ENCODE measurements at places on chromosomes 5 and 9. TPM values are rescaled to one million over a fixed set of nuclear protein-coding genes. Genes with fewer than 3 reads are reported as not detected.

GRCh38 chr9:77497322-77498198 lies 150.6 kb downstream of the GNA14 start:
- H3K27ac ChIP-seq = no peak overlapping the region
- no peak for DNase-seq
- peaks cover 12% of the 10 kb centered on the region for H3K27me3 ChIP-seq
- no peaks in the 10 kb centered on the region for H3K4me1 ChIP-seq
- H3K36me3 ChIP-seq = no peaks in the 10 kb centered on the region

- peaks cover 4% of the 10 kb centered on the region for H3K36me3 ChIP-seq
- H3K4me3 ChIP-seq = no peak overlapping the region
- DNase-seq = no peak
- peaks cover 12% of the 10 kb centered on the region for H3K4me1 ChIP-seq
- no peaks in the 10 kb centered on the region for H3K27me3 ChIP-seq
- no peak overlapping the region for H3K27ac ChIP-seq
Measured at GRCh38 chr5:75040973-75041372, 11.4 kb downstream of the GCNT4 start.

Gene ZNF300
- total RNA-seq = 2.2 TPM

Gene PRDM9
- total RNA-seq = not detected

Gene RAI14
- total RNA-seq = 3.1 TPM

Gene CHSY3
- not detected for total RNA-seq

Gene SEMA6A
- not detected for total RNA-seq

Gene NPDC1
- 139 TPM for total RNA-seq

Gene IFNB1
- total RNA-seq = not detected

DNA sequence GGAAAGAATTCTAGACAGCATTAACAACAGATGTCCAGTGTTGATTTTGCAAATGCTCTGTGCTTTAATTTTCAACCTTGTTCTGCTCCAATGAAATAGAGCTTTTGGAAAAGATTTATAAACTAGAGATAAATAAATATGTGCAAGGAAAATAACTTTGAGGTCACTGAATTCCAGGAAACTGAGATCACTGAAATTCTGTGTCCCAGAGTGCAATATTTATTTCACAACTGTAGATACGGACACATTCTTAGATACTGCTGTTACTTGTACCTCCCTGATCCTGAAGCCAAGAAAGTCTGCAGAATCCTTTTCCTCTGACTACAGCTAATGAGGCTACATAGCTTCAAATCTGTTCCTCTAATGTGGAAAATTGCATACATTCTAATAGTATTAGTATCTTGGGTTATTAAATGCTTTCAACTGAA lies 222.9 kb downstream of the DOCK8 start:
- H3K36me3 ChIP-seq = peaks cover 16% of the 10 kb centered on the region
- H3K27me3 ChIP-seq = no peaks in the 10 kb centered on the region
- H3K4me3 ChIP-seq = no peak overlapping the region
- no peak overlapping the region for H3K27ac ChIP-seq

Gene FAM13B
- 46.8 TPM for total RNA-seq

GRCh38 chr9:124345751-124346281 lies 69.4 kb downstream of the PSMB7 start:
- H3K27me3 ChIP-seq = no peaks in the 10 kb centered on the region
- peaks cover 2% of the 10 kb centered on the region for H3K4me1 ChIP-seq
- peaks cover 2% of the 10 kb centered on the region for H3K36me3 ChIP-seq
- no peak overlapping the region for H3K4me3 ChIP-seq

- no peak for DNase-seq
- H3K27ac ChIP-seq = no peak overlapping the region
- no peak overlapping the region for H3K4me3 ChIP-seq
- H3K4me1 ChIP-seq = no peaks in the 10 kb centered on the region
- peaks cover 7% of the 10 kb centered on the region for H3K27me3 ChIP-seq
Measured at GRCh38 chr5:122723606-122724352, 51.1 kb upstream of the SNX2 start.

- DNase-seq = no peak
- peaks cover 6% of the 10 kb centered on the region for H3K27me3 ChIP-seq
- H3K36me3 ChIP-seq = no peaks in the 10 kb centered on the region
- no peaks in the 10 kb centered on the region for H3K4me1 ChIP-seq
Measured at GRCh38 chr9:2583308-2584013, 38.1 kb upstream of the VLDLR start.

Measured in T-helper 17 cell (primary cell).